ENCODE measurements at places on chromosomes 7 and 10. TPM values are rescaled to one million over a fixed set of nuclear protein-coding genes. Genes with fewer than 3 reads are reported as not detected.

DNA sequence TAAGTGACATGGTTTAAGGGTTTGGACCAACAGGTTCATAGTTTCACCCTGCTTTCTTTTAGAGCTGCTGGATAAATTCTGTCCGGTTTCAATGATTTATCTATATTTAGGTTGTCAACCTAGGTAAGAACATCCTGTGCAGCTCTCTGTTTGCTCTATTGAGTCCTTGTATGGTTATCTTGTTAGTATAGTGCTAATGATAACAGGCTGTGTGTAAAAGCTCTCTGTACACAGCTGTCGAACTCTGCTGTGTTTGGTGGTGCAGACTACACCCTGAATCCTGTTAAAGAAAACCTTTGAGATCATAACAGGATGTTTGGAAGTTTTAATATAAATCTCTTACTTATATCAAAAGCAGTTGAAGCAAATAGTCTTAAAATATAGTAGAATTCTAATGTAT lies 219.2 kb downstream of the SDK1 start:
- DNase-seq: no peak

CDH23 gene
- 4.5 TPM for total RNA-seq

NRCAM gene
- total RNA-seq: 0.14 TPM

DNA sequence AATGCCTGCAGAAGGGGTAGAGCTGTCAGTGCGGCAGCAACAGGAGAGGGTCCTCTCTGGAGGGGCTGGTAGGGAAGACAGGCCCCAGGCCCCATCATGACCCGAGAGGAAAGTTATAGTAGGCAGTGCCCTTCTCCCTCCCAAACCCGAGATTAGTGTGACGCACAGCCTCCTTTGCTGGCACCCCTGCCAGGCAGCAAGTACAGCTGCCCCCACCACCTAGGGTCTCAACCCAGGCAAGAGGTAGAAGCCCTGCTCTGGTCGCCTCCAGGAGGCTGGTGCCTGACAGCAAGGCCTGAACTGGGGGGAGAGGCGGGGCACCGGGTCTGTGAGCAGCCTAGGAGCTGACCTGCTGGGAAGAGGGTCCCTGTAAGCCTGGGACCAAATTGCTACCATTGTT lies 15.5 kb downstream of the LOXL4 start:
- no peak for DNase-seq

GRCh38 chr10:58050575-58050974 lies 217.1 kb downstream of the IPMK start:
- no peak for DNase-seq

Data from left ventricle myocardium inferior (tissue), 1 donor.